Activated CD4-positive, alpha-beta memory T cell treated with anti-CD3 and anti-CD28 coated beads, Interleukin-2, amount 10 ng/mL, durations not matched to agents 7 days and 5 days (primary cell): ENCODE measurements at places on chromosomes 1 and 21.
A peak's percentile ranks its signal among the peaks of the same experiment; 100 is the strongest.

GRCh38 chr1:192812420-192813209 is 3.8 kb downstream of the RGS2 start:
- no peak for DNase-seq

DNA sequence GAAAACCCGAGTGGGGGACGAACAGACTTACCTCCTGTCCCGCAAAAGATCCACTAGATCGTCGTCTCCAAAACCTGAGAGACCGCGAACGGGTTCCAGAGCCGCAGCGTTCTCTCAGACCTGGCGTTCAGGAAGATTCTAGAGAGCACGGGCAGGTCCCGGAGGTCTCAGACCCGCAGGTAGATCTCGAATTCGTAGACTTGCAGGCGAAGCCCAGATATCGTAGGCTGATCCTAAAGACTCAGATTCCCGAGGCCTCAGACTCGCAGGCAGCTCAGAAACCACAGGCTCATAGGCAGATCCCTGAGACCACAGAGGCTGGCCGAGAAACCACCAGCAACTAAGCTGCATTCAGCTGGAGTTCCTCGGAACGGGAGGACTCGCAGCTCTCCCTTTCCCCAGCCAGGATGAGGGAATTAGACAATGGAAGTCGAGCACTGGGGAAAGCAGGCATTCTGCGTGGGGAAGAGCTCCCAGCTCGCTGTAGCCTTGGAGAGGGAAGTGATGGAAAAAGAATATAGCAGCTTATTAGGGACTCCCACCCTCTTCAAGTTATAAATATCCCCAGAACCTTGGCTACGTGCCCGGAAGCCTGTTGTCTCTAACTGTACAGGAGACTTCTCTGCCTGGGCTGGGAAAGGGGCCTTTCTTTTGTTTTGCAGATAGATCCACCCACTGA is at the start of gene ZNF436:
TSS of gene ZNF436 (minus strand) at position 502 of the 679 bp plus-strand sequence. CDS start 1,831 bp downstream, outside the sequence.
- peak; percentile 21 for DNase-seq

GRCh38 chr21:39127506-39127905 is 55.7 kb downstream of the PSMG1 start:
- no peak for DNase-seq

GRCh38 chr1:246428542-246429308 is 78.4 kb downstream of the SMYD3 start:
- peak; percentile 56 for DNase-seq

GRCh38 chr1:108712606-108713150 is at the start of gene FNDC7:
FNDC7 (plus strand) TSS chr1:108712908; CDS start chr1:108712934, 26 bp downstream.
- DNase-seq: no peak
